Stimulated activated CD4-positive, alpha-beta T cell treated with anti-CD3 and anti-CD28 coated beads, Interleukin-15, amount 100 ng/mL, for 1 hour (primary cell): ENCODE measurements at places on chromosomes 4 and X.

GRCh38 chr4:18882468-18882867, 860.9 kb upstream of the LCORL start:
- DNase-seq = no peak

GRCh38 chrX:17185431-17185830, 189.6 kb upstream of the NHS start:
- DNase-seq = no peak

DNA sequence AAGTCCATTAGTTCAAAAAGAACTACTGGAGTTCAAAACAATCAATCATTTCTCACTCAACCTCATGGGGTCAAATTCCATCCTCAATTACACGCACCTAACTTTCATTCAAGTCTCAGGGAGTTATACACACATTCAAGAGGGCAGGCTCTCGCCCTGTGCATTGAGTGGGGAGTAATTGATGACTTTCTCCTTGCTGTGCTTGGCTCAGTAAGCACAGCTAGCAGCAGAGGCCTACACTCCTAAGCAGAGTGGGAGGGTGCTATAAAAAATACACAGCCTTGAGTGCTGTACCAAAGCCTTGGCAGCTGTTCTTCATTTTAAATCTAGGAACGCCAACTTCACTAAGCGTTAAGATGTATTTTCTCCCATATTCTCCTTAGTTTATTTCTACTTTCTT, 958.3 kb upstream of the ADGRL3 start:
- no peak for DNase-seq

DNA sequence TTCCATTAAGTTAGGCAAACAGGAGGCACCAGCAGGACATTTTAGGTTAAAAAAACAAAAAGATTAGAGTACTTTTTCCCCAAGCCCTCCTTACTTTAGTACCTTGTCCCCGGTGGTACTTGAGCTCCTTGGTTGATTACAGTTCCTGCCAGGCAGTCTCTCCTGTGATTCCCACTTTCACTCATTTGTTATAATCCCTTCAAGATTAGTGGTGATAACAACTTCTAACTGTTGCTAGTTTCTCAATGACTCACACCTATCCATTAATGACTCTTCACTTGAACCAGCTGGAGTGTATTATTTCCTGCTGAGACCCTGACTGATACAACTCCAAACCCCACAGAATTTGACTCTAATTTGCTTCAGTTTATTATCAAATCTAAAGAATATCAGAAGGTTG, 765.0 kb upstream of the DIAPH2 start:
- DNase-seq = no peak

- no peak for DNase-seq
These were observed 138.0 kb downstream of the SHOX start for GRCh38 chrX:768596-768995.

- no peak for DNase-seq
These were observed 205.5 kb downstream of the PPP3CA start for GRCh38 chr4:101141855-101142254.

DNA sequence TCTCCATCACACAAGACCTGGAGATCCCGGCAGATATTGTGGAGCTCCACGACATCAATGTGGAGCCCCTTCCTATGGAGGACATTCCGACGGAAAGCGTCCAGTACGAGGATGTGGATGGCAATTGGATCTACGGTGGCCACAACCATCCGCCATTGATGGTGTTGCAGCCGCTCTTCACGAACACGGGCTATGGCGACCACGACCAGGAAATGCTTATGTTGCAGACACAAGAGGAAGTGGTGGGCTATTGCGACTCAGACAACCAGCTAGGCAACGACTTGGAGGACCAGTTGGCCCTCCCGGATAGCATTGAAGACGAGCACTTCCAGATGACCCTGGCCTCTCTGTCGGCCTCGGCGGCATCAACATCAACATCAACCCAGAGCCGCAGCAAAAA, 717 bp downstream of the YY2 start:
- no peak for DNase-seq

DNA sequence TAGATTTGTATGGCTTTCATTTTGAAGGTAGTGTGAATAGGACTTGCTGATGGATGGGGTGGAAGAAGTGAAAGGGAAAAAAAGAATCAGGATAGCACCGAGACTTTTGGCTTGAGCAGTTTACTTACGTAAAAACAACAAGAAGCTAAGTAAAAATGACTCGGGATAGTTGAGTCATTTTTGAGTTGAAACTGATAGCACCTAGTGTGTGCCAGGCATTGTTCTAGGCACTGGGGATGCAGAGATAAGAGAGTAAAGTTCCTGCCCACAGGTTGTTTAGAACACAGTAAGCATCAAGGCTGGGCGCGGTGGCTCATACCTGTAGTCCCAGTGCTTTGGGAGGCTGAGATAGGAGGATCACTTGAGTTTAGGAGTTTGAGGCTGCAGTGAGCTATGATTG, 34.7 kb downstream of the ADD1 start:
- DNase-seq = no peak

DNA sequence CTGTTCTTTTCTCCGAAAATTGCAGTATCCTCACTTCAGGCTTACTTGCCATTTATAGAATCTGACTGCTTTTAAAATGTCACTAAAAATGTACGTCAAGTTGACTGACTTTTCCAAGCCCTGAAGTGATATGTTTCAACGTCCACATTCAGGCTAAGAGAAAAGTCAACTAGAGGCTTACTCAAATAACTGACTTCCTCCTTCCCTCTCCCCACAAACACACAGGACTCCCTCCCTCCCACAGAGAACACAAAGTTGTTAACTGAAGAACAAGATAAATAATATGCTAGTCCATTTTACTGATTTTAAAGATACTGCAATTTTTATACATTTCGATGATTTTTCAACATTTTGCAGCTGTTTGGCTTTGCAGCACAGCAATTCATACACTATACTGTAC, 13.8 kb upstream of the CDKL2 start:
- no peak for DNase-seq

DNA sequence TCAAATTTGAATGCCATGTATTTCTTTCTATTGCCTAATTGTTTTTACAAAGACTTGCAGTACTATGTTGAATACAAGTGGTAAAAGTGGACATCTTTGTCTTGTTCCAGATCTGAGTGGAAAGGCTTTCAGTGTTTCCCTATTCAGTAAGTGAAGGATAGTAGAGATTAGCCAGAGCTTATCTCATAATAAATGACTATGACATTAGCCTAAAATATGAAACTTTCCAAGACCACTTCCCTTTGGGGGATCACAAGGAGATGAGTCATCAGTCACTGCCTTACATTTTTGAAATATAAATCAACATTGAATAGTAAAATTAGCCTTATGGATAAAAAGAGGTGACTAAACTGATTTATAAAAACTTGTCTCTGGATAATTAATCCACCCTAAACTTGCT, 554.1 kb upstream of the MAGEB2 start:
- no peak for DNase-seq

GRCh38 chrX:101999644-102000539, 68.1 kb upstream of the ZMAT1 start:
- no peak for DNase-seq

GRCh38 chr4:37236165-37236564, 8.4 kb upstream of the NWD2 start:
- DNase-seq = no peak

- DNase-seq = no peak
These were observed 364.6 kb upstream of the NOCT start for GRCh38 chr4:138650929-138651448.

- no peak for DNase-seq
These were observed 79.1 kb downstream of the MID1IP1 start for GRCh38 chrX:38880296-38880854.

GRCh38 chr4:122810669-122811068, 16.0 kb upstream of the FGF2 start:
- DNase-seq = no peak

GRCh38 chr4:13654162-13654797, 26.8 kb upstream of the BOD1L1 start:
- peak; percentile 66 for DNase-seq

GRCh38 chr4:2805712-2806389, 13.0 kb downstream of the SH3BP2 start:
- no peak for DNase-seq

DNA sequence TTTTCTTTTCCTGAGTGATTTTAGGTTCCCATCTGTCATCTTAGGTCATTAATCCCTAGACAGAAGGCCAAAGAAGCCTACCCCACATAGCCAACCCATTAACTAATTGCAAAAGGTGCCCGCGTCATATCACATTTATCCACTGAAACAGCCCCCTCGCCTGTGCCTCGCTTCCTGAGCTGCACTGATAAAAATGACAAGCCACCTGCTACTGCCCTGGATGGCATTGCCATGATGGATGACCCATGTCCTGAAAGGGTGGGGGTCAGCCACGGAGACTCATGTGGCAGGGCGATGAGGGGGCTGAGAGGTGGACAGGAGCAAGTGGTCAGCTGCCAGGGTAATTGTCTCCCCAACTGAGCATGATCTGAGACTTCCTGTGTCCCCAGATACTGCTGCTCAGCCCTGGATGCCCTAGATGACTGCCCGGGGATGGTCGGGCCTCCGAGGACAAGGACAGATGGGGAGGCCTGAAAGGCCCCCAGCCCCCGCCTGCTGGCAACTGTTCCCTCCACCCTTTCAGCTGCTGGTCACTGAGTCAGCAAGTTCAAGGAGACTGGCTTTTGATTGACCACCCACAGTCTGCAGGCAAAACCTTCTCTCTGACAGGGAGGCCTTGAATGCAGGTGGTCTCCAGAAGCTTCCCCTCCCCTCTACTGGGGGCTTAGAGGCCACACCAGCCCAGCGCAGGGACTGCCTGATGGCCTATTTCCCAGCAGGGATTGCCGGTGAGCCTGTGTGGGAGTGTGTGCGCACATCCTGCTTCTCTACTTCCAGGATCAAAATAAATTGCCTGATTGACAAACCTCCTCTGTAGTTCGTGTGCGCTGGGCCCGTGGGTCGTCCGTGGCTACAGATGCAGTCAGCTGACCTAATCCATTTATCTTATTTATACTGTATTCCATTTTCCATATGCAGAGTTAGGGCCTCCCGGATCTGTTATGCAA, 496.3 kb downstream of the BCOR start:
- no peak for DNase-seq

DNA sequence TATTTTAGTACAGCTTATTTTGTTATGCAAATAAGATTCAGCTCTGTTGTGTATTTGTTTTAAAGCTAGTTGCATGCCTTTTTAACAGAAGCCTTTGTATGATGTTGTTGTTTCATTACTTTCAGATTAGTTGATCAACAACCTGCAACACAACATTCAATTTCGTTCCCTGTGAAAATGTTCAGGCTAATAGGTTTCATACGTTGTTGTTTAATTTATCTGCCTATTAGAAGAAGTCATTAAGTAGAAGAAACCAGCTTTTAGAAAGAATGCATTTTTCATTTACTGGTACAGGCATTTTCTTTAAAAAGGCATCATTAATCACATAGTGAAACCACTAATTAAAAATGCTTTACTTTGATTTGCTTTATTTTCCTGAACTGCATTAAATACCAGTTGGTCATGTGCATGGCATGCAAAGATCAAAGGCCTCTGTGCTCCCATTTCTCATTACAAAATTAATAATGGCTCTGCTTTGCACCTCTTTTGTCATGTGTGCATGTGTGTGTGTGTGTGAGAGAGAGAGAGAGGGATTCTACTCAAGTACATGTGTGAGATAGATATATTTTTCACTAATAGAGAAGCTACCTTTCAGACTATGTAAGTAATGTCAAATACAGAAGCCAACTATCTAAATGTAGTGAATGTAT, 29.2 kb upstream of the CTSO start:
- no peak for DNase-seq

DNA sequence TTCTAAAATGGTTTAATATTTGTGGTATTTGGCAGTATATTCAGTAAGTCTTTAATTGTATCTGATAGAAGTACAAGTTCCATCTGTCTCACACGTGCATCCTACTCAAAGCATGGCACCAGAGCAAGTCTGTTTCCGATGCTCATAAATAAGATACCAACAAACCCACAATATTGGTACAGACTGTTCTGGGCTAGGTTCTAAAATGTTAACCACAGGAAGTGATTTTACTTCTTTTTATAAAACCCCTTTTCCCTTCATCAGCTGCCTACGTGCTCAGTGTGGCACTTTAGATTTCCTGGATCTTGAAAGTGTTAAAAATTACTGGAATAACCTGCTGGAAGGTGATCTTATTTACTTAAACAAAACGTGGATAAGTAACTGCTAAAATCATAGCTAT, 165.1 kb downstream of the CFAP299 start:
- no peak for DNase-seq

GRCh38 chr4:126532527-126532926, 1100.2 kb upstream of the INTU start:
- no peak for DNase-seq

DNA sequence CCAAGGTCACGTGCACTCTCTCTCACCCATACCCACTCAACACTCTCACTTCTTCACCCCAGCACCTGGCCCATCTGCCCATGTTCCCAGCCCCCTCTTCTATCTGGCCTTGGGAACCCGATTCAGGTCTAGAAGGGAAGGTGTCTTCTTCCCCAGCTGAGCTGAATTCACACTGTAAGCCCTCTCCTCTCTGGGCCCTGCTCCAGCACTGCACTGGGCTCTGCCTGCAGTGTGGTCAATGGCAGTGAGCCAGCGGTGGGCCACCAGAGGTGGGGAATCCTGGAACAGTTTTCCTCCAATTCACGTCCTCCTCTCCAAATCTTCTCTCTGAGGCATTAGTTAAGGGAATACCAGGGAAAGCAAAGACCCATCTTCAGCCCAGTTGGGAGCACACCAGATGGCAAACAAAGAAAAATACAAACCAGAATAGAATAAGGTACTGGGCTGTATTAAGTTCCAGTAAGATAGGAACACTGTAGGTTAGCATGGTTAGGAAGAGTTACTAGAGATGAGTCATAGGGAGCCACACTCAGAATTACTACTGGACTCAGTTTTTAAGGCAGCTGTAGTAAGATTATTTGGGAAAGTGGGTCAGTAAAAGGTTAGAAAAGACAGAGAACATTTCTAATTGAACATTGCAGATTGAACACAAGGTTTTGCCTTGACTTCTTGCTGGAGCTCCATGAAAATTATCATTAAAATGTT, 5.0 kb downstream of the AWAT2 start:
- no peak for DNase-seq

- DNase-seq = no peak
These were observed 58.1 kb upstream of the PARM1 start for GRCh38 chr4:74874753-74875367.

- no peak for DNase-seq
These were observed 20.3 kb downstream of the HS3ST1 start for GRCh38 chr4:11408233-11408967.

DNA sequence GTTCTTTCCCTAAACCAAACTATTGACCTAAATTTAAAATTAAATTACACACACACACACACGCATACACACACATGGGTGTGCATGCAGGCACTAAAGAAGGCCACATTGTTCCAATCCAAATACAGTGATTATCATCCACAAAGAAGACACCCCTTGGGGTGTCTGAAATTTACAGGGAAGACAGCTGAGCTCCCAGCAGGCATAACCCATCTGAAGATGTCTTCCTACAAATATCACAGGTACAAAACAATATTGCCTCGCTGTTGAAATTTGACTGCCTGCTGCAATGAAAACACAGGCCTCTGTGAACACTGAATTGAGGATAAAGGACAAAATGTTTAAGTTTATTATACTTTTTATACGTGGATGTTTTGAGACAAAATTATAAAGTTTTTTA, 50.2 kb upstream of the SLC7A11 start:
- no peak for DNase-seq
